ENCODE measurements at places on chromosomes 13 and 19.

DNA sequence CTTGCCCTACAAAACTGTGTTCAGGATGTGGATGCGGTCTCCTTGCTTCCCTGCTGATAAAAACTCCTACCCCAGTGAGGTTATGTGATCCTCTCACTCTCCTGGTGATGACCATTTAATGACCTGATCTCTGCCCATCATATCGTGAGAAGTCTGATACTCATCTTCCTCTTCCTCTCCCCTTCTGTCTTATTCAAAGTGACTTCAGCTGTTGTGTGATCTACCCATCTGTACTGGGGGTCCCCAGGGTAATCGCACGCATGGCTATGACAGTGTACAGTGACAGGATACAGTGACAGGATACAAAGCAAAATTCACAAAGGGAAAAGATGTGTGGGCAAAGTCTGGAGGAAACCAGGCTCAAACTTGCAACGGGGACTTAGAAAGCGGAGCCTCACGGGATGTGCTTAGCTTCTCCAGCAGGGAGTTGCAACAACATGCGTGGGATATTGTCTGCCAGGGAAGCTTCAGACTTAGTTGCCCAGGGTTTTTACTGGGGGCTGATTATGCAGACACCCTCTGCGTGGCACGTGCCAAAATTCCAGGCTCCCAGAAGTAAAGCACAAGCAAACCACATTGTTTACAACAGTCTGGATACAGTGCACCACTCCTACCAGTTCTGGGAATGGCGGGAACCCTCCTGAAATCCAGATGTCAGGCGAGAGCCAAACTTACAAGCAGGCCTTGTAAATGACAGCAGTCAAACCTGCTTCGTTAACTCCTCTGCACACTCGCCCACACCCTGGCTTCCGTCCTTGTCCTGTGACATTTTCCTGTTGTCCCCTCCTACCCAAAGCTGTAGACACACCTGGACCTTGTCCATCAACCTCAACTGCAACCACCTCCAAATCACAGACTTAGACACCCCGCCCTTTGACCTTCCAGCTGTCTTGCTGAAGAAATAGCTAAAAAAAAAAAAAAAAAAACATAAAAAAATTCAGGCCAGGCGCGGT lies 18.0 kb upstream of the GARRE1 start:
- DNase-seq, result no peak

GRCh38 chr19:854549-854948 lies 2.4 kb downstream of the ELANE start:
- no peak for DNase-seq

DNA sequence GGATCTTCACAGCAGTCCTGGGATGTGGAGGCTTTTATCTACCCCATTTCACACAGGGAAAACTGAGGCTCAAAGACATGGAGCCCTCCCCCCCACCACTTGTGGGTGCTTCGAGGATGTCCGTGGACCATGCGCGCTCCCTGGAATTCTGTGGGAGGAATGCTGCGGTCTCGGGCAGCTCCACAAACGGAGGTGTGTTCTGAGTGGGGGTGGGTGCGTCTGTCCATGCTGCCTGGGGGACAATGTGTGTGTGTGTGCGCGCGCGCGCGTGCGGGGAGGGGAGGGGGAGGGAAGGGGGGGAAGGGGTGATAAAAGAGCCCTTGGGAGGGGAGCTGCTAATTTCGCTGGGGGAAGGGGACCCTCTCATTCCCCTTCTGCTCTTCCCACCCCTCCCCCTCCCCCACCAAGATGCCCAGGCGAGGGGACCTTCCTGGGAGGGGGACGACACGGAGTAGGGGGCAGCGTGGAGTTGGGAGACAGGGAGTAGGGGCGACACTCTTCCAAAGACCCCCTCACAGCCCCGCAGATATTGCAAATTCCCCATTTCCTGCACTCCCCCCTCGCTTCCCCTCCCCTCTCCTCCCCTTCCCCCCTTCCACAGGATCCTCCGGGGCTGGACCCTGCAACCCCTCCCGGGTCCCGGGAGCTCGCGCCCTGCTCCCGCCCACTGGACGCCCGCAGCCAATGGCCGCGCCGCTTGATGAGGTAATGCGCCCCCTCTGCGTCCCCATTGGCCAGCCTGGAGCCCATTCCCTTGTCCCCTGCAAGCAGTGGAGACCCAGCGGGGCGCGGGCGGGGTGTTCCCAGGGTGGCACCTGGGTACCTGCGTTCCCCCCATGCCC lies 18.9 kb upstream of the ZNRF4 start:
- no peak for DNase-seq

GRCh38 chr13:25992076-25992475 lies 59.7 kb downstream of the SHISA2 start:
- no peak for DNase-seq

DNA sequence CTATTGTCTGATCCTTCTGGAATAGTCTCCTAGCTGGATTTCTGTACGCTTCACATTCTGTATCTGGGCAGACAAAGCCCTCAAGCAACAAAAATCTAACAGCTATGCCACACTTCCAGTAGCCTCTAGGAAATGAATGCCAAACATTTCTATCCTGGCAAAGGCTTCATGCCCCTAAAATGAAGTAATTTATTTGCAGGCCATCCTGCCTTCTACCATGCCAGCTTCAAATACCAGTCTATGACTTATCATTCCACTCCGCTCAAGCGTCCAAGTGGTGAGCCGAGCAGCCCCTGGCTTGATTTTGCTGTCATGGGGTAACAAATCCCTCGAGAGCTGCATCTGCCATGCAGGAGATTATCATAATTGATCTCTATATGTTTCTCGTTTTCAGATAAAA lies 86.9 kb downstream of the LHFPL6 start:
- DNase-seq, result no peak

GRCh38 chr19:40754611-40755247 lies 3.7 kb downstream of the SNRPA start:
- DNase-seq, result no peak

DNA sequence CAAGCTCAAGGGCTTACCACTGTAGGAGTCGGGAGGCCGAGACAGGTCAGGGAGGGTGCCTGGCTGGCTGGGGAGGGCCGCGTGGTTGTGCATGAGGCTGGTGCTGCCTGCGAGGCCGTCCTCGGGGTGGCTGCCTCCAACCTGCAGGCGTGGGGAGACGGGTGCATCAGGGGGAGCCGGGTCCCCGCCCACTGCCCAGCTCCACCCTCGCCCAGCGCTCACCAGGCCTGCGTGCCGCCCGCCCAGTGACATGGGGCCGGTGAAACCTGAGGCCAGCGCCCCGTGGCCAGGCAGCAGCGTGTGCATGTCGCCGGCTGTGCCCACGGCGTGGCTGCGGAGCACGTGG lies 13.8 kb upstream of the UQCR11 start:
- DNase-seq, result no peak
